ENCODE measurements at places on chromosomes 3 and 15.
A peak's percentile ranks its signal among the peaks of the same experiment; 100 is the strongest.

DNA sequence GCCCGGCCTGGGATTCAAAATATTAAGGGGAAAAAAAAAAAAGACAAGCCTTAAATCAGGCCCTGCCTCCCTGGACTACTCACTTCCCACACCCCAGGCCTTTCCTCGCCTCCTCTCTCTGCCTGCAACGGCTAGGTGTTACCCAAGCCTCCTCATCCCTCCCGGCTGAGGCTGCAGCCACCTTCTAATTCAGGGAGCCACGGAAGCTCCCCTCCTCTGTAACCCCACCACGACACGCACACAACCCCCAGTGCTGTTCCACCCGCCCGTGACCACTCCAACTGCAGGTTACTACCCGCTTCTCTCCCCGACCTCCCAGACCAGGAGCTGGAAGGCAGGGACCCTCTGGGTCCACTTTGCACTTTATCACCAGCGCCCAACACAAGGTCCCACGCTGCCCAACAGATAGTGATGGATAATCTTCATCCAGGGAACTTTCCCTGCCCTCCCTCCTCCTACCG is 936 bp downstream of the KIF7 start:
- DNase-seq, result no peak

DNA sequence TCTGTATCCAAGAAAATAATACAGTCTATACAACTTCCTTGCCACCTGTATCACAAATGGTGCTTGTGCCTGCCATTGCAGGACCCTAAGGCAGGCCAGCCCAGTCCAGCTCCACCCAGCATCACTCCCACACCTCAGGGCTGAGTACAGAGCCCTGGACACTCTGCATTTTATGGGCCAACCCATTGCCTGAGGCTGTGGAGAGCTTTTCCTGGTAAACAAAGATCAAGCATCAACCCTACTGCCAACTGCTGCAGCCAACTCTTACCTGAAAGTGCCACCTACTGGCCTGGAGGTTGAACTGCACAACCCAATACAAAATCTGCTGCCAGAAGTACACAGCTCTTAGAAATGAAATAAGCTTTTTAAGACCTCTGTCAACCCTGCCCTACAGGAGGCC is 1082.2 kb downstream of the NAALADL2 start:
- no peak for DNase-seq

- no peak for DNase-seq
Observed at GRCh38 chr3:141878326-141878725, 1.9 kb downstream of the ATP1B3 start.

GRCh38 chr3:94349310-94349878 is 286.5 kb downstream of the NSUN3 start:
- DNase-seq, result no peak

DNA sequence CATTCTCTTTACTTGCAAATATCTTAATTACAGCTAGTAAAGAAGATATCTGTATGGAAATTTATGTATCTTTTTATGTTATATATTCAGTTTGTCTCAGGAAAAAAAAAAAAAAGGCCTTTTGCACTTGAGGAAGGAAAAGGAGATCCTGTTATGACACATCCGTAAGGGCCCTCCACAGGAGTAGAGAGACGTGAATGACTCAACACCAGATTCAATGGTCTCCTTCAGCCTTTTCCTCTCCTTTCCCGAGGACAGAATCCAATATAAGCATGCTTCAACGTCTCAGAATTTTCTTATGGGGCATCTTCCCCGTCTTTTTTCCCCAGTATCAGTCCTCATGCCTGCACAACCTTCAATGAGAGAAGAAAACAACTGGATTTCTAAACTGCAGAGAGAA is 340.3 kb downstream of the NTRK3 start:
- no peak for DNase-seq

GRCh38 chr3:138066383-138066782 is 49.0 kb downstream of the DZIP1L start:
- peak; percentile 35 for DNase-seq

- no peak for DNase-seq
Observed at GRCh38 chr3:110149763-110150162, 812.4 kb upstream of the DPPA4 start.

DNA sequence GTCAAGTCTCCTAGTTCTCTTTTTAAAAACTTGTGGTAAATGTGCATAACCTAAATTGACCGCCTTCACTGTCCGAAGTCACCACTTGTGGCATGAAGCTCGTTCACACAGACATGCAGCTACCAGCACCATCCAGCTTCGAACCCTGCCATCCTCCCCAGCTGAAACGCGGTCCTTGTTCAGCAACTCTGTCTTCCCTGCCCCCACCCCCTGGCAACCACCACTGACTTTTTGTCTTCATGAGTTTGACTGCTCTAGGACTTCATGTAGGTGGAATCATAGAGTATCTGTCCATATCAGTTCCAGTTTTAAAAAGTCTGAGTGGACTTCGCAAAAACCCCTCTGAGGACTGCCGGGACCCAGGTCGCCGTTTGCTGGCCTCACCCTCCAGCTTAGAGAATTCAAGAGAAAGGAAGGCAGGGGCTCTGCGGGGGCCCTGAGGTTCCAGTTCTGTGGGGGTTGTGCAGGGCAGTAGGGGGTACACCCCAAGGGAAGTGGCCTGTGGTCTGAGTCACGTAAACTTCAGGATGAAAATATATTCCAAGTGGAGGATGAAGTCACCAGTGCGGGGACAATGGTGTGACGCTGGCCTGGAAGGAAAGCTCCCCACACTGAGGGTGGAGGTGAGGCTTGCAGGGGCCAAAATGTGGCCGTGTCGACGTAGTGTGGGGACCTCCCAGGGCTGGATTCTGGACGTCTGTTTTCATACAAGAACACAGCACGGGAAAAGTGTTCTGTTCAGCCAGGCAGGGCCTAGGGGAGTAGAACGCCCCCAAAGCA is 67.6 kb downstream of the ABTB1 start:
- no peak for DNase-seq

DNA sequence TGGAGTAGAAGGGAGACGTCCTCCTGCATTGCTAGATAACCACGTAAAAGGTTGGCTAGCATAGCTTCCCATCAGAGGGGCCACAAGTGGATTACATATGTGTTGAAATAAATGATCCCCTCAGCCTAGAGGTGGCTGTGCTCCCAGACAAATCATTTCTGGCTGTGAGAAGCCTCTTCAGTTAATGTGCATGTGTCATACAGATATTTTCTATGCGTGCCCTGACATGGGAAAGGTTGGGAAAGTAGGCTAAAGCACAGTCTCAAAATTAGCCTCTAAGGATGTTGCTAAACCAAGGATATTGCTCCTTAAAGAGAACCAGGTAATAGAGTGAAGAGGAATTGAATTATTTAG is 17.8 kb downstream of the USP3 start:
- DNase-seq, result no peak

DNA sequence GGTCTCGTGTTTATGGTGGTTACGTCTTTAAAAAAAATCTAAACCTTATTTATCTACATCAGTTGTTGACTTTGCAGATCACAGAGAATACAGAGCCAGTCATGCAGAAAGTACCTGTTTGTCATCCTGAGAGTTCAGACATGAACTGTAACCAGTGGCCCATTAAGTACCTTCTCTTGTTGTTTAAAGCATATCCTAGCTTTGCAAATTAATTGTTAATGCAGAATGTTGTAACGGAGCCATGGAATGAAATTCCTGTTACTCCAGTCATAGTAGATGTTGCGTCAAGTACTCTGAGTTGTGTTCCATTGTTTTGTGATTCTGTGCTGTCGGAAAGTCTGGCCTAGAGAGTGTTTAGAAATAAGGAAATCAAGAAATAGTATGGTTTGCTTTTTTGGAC is 205.2 kb downstream of the RBMS3 start:
- no peak for DNase-seq

- no peak for DNase-seq
Observed at GRCh38 chr3:131972550-131972949, 62.3 kb downstream of the CPNE4 start.

- no peak for DNase-seq
Observed at GRCh38 chr15:61736790-61737189, 323.5 kb downstream of the VPS13C start.

- DNase-seq, result no peak
Observed at GRCh38 chr3:139418144-139418543, 28.7 kb upstream of the COPB2 start.

- DNase-seq, result peak; percentile 70
Observed at GRCh38 chr15:50377867-50378751, 23.1 kb upstream of the GABPB1 start.

- no peak for DNase-seq
Observed at GRCh38 chr3:3110749-3111361, 681 bp upstream of the IL5RA start.

DNA sequence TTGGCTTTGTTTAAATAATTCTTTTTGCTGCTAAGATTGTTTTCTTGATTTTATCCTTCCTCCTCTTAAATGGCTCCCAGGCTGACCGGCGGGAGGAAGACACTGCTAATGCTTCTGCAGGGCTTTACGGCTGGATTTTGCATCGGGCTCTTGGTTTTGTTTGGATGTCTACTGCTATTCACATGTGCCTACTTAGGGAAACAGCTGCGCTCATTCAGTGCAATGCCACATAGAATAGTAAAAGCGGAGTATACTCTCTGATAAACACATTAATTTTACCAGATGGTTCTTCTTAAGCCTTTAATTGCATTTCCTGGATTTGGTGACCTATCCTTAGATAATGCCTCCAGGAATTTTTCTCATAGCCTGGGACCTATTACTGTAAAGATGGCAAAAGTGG is 146.6 kb downstream of the THSD4 start:
- DNase-seq, result no peak

- DNase-seq, result no peak
Observed at GRCh38 chr3:108046247-108046646, 44.6 kb downstream of the CD47 start.

- no peak for DNase-seq
Observed at GRCh38 chr3:43859766-43860165, 169.0 kb downstream of the ABHD5 start.

- no peak for DNase-seq
Observed at GRCh38 chr3:149575213-149575960, 82.4 kb downstream of the WWTR1 start.

GRCh38 chr3:154188846-154189245 is 67.7 kb downstream of the ARHGEF26 start:
- no peak for DNase-seq

GRCh38 chr3:9342696-9343095 is 20.2 kb upstream of the THUMPD3 start:
- no peak for DNase-seq

DNA sequence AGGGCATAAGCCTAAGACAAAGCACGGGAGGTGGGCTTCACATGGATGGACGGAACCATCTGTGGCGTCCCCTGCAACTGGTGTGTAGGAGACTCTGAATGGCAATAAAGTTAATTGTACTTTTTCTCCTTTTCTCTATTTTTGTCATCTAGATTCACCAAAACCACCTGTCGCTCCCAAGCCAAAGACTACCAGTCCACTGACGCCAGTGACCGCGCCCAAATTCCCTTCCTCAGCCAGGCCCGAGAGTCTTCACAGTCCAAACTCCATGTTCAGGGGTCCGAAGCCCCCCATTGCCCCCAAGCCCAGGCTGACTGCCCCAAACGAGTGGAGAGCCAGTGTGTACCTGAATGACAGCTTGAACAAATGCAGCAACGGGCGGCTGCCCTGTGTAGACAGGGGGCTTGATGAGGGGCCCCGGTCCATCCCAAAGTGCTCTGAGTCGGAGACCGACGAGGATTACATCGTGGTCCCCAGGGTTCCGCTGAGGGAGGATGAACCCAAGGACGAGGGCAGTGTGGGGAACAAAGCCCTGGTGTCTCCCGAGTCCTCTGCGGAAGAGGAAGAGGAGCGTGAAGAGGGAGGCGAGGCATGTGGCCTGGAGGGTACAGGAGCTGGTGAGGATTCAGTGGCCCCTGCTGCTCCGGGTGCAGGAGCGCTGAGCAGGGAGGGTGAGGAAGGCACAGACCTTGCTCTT is at the start of gene FGD5:
Gene FGD5 (plus strand): TSS at position 159 of the 697 bp plus-strand sequence. CDS start 110 bp downstream, at position 269.
- DNase-seq, result no peak

DNA sequence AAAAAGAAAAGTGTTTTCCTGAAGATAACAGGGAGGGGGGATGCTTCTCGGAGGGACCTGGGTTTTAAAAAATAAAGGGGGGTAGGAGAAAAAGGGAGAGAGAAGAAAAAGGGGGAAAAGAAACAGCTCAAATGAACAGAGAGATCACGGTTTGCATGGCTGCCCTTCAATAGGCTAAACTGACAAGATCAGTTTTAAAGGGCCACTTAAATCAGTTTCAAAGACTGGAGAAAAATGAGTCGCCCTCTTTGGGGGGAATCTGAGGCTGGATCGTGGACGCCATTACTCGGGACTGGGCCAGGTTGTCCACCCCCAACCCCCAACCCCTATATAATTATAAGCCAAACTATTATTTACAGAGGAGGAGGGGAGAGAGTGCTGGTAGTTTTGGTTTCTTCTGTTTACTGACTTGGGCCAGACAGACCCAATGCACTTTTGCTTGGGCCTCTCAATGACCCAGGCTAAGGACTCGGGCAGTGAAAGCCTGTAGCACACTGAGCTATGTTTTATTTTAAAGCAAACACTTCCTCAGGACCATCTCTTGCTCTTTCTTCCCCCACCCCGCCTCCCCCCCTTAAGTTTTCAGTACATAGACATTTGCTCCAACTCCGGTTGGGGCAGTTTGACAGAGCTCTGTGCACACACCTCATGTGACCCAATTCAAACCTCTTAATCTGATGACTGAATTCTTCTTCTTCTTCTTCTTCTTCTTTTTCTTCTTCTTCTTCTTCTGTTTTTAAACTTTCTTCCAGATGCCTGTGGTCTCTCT is 6.3 kb downstream of the NR2F2 start:
- DNase-seq, result no peak

DNA sequence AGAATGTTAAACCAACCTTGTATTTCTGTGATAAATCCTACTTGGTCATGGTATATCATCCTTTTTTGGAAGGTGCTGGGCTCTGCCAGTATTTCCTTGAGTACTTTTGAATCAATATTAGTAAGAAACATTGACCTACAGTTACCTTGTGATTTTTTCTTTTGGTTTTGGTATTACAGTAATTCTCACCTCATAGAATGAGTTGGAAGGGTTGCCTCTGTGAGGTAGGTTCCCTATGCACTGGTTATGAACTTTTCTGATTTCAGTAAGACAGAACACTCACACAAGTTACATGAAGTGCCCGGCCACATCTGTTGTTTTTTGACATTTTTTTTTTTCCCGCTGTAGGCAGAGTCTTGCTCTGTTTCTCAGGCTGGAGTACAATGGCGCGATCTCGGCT is 20.0 kb downstream of the PCCB start:
- no peak for DNase-seq

- DNase-seq, result no peak
Observed at GRCh38 chr15:44584162-44584749, 47.3 kb downstream of the EIF3J start.

DNA sequence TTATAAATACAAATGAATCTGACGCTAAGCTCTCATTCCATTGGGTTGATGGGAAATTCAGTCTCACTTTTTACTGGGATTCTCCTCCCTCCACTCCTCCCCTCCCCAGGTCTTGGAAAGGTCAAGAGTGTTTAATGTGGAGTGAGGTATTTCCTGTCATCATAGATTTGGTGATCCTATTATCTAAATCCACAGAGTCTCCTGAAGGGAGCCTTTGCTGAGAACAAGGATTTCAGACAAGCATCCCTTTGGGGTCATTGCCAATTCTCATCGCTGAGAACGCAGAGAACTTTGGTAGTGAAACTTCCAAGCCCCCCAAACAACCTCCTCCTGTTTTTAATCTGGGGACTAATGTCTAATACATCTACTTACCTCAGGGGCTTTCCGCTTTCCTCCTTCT is 297.9 kb downstream of the OTOL1 start:
- DNase-seq, result no peak

Measured in GM18507 (cell line).